Brain microvascular endothelial cell (primary cell): ENCODE measurements at places on chromosomes 3 and 15.

DNA sequence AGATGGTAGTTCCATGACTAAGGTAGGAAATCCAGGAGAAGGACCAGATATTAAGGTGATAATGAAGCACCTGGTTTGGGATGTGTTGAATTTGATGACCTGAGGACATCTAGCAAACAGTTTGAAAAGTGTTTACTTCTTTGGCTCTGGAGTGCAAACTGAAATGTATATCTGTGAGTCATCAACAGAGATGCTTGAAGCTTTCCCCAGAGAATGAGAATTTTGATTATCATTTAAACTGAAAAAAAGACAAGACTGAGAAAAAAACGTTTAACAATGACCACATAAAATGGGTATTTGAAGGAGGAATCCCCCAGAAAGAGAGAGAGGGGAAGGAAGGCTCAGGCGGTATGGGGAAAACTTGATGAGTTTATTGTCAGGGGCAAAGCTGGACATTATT, 20.7 kb upstream of the GSK3B start:
- DNase-seq, result no peak

- DNase-seq, result no peak
Observed at GRCh38 chr3:186471771-186472170, 72.4 kb downstream of the CRYGS start.

GRCh38 chr3:65342084-65342683, 654.4 kb upstream of the ADAMTS9 start:
- peak; percentile 31 for DNase-seq

- no peak for DNase-seq
Observed at GRCh38 chr3:19190602-19191001, 42.3 kb downstream of the KCNH8 start.

DNA sequence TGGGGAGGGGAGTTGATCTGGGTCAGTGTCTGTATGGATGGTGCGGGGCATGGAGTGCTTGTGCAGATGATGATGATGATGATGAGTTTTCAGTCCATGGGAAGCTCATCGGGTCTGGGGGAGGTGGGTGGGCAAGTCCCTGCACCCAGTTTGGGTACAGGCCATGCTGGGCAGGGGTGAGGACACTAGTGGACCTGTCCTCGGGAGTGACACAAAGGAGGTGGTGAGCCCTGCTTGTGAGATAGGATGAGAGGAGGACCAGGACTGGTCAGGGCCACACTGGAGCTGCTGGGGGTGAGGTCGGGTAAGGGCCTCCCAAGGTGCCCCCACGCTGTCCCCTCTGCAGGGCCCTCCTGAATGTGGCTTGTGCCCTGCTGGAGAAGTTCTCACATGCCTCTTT, 177.9 kb downstream of the APBA2 start:
- no peak for DNase-seq

GRCh38 chr3:118802325-118803095, 232.1 kb downstream of the IGSF11 start:
- no peak for DNase-seq

- no peak for DNase-seq
Observed at GRCh38 chr15:57224664-57225063, 151.6 kb upstream of the CGNL1 start.

GRCh38 chr15:68874788-68875187, 54.1 kb upstream of the ANP32A start:
- no peak for DNase-seq

DNA sequence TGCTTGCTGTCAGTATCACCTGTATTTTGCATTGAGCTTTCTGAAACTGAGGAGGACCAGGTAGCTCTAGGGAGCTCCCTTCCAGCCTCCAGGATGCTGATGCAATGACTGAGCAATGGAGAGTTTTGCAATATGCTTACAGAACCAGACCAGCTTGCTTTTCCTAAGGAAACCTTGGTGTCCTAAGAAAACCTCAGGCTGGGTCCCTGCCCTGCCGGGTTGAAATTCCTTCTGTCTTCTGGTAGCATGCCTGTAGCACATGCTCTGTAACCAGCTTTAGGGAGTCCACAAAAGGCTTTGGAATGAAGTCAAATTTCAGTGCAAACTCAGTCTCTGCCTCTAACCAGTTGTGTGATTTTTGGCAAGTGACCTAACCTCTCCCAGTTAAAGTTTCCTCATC, 65.8 kb upstream of the GSK3B start:
- peak; percentile 87 for DNase-seq

DNA sequence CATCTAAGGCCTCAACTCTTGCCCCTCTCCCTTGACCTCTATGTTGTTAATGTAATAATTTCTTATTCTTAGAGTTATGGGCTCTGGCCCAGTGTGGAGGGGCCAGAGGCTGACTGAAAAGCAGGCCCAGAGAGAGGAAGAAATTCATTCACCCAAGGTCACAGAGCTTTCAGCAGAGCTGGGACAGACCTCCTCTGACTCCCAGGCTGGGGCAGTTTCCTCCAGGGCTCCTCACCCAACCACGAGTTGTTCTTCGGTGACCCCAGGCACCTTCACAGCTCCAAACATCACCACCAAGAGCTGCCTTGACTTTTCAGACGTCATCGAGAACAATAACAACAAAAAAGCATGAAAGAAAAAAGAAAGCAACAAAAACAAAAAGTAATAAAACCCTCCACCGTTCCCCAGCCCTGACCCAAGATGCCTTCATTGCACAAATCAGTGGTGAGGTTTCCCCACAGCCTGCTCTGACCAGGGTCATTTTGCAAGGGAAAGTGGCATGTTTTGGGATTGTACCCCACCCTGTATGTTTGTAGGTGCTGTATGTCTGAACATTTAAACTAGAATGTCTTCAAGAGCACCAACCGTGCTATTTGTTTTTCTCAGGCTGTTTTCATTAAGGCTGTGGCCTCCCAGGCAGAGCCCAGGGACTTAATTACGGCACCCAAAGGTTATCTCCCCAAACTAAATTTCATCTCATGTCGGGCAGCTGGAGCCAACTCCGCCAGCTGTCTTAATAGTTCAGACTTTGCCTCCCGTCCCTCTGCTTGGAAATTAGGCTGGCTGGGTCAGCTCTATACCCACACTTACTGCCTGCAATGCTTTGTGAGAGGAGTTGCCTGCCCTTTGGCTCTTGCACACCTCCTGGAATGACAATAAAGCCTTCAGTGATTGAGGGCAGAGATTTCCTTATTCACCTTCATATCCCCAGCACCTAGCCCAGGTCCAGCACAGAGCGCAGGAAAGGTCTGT, 173.8 kb downstream of the RPLP1 start:
- DNase-seq, result no peak

DNA sequence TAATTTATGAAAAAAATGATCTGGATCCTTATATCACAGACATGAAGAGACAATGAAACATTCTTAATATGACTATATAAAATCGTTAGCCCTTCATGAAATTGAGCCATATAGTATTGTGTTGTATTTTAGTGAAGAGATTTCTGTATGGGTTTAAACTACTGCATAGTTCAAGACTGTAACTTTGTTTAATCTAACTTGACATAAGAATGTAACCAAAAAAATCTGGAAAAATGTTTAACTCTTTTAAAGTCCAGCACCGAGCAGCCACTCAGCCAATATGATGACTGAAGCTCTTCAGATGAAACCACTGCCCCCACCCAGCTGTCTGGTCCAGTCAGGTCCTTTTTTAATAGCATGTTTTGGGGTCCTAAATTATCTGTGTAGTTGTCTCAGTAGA, 4.9 kb downstream of the NANOGP8 start:
- no peak for DNase-seq

DNA sequence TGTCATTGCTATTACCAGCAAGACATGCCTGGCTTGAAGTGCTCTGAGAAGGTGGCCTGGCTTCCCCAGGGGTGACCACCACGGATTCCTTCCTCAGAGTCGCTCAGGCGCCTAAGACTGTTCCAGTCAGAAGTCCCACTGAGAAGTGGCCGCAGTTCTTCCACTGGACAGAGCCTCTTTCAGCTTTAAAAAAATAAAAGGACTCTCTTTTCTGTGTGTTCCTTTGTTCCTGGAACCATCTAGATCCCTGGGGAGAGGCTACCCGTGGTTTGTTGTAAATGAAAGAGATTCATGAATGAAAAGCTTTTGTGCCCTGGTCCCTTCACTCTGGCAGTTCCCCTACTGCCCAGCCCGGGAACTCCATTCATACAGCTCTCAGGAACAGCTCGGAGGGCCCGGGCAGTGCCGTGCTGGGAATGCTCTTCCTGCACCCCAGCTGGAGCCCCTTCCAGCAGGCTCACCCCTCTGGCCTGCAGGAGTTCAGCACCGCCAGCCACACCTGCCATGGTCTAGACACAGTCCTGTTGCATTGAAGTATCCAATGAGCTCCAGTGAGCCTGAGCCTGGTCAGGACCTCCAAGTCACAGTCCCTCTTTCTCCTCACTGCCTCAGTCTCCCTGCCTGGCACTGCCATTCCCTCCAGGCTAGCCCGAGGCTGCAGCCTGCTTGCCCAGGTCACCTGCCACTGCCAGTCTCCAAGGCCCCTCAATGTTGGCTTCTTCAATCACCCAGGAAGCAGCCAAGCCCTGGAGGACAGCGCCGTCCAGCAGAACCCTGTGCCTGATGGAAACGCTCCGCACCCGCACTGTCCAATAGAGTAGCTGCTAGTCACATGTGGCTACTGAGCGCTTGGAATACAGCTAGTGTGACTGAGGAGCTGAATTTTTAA, 75.4 kb downstream of the XXYLT1 start:
- DNase-seq, result no peak

DNA sequence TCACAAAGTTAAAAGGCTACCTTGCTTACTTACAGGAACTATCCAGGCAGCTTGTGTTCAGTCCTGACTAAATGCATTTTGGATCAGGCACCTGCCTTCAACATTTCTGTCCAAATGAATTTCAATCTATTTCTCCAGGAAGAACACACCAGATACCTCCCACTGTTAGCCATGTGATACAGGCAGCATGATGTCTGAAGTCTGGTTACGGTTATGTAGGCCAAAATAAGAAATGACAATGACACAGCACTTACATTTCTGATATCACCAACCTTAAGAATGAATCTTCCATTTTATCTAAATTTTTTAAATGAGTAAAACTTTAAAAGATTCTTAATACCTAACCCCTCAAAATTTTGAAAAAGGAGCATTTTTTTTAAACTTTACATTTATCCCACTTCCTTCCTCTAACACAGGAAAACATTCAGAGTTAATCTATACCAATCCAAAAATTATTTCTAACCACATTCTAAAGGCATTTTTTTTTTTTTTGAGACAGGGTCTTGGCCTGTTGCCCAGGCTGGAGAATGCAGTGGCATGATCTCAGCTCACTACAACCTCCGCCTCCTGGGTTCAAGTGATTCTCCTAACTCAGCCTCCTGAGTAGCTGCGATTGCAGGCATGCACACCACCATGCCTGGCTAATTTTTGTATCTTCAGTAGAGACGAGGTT, at the start of gene MAP4:
Gene MAP4, minus strand, starts transcription at position 116 of the 673 bp plus-strand sequence. CDS start 17,556 bp downstream, outside the sequence.
- DNase-seq, result peak; percentile 55

GRCh38 chr3:130462089-130462488, 54.9 kb upstream of the COL6A6 start:
- DNase-seq, result no peak

GRCh38 chr3:113057117-113057516, 66.3 kb downstream of the GTPBP8 start:
- DNase-seq, result no peak

GRCh38 chr3:25355998-25356397, 72.1 kb upstream of the RARB start:
- DNase-seq, result no peak

- no peak for DNase-seq
Observed at GRCh38 chr15:80760960-80761359, 18.2 kb upstream of the CEMIP start.

DNA sequence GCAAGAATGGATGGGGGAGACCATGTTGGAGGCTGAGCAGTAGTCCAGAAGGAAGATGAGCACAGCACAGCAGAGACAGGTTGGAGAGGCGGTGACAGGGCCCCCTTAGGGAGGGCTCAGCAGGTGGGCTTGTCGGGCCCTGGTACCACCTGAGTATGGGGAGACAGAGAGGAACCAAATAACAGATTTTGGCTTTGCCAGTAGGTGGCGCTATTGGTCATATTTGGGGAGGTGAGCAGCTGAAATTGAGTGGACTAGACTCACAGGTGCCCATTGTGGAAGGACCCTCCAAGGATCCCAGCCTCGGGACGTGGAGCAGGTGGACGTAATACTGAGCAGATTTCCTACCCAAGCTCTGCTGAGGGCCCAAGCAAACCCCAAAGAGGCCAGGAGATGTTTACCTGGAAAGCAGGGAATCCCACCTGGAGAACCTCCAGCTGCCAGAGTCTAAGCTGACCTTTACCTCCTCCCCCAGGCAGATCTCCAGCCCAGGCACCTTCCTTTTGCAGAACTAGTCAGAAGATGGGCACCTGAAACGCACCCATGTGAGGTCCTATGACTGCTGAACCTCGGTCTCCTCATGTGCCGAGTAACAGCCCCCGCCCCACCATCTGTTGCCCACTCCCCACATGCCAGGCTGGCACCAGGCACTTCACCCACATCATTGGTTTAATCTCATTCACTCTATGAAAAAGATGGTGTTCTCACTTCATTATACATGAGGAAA, 24.6 kb upstream of the CORO2B start:
- DNase-seq, result peak; percentile 51

GRCh38 chr3:109071350-109072142, 46.4 kb downstream of the MORC1 start:
- DNase-seq, result no peak

DNA sequence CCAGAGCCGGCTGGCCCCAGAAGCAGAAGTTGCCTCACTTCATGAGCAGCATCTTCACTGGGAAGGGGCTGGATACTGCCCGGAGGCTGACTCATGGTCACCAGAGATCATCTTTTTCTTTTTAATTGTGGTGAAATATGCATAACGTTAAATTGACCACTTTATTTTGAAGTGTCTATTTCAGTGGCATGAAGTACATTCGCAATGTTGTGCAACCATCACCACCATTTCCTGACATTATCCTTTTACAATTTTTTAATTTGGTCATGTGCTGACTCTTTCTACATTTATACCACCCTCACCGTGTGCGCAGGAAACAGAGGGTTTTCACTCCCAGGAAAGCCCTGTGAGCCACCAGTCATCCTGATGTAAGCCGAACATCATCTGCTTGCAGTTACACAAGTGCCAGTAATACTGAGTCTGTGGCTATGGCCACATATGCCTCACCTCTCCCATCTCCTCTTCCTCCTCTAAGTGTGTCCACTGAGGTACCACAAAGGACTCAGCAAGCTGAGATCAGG, 51.6 kb upstream of the ABHD17C start:
- DNase-seq, result no peak

- no peak for DNase-seq
Observed at GRCh38 chr15:72229076-72229946, 1.7 kb downstream of the PKM start.

GRCh38 chr15:33028495-33028894, 166.0 kb downstream of the FMN1 start:
- DNase-seq, result no peak

GRCh38 chr3:180467177-180467576, 134.8 kb upstream of the TTC14 start:
- DNase-seq, result no peak

GRCh38 chr3:72308641-72309040, 523.7 kb upstream of the PROK2 start:
- DNase-seq, result no peak

- no peak for DNase-seq
Observed at GRCh38 chr15:80424381-80424780, 20.2 kb downstream of the ARNT2 start.

GRCh38 chr3:107309312-107309711, 67.9 kb upstream of the CCDC54 start:
- no peak for DNase-seq
